Epithelial cell of proximal tubule (primary cell): ENCODE measurements at places on chromosomes 12 and 14. TPM values are rescaled to one million over a fixed set of nuclear protein-coding genes. Genes with fewer than 3 reads are reported as not detected.

Gene KRT77
- total RNA-seq = not detected in 2 replicates

Gene CCND2
- 6.4 and 14.8 TPM in 2 replicates for total RNA-seq

Gene MIP
- total RNA-seq = not detected in 2 replicates

Gene OTX2
- total RNA-seq = not detected in 2 replicates
